ENCODE measurements at places on chromosomes 16 and 17.

GRCh38 chr16:60991886-60992285, 1044.4 kb downstream of the CDH8 start:
- no peak for DNase-seq

GRCh38 chr16:78324649-78325285, 225.3 kb downstream of the WWOX start:
- no peak for DNase-seq

DNA sequence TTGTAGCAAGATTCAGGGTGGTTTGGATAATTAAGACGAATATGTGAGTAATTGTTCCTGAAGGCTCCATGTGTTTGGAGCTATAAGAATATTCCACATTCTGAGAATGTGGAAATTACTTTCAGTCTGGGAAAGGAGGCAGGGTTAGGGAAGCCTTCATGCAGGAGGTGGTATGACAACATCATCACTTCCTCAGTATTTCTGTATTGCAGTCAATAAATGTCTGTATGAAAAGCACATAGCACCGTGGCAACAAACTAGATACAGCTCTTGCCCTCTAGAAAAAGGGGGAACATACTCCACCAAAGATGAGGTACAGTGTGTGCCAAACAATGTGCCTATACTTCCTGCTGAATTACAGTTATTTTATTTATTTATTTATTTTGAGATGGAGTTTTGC, 26.1 kb upstream of the DHRS7B start:
- DNase-seq = no peak

GRCh38 chr17:59746849-59747445, 39.5 kb downstream of the VMP1 start:
- DNase-seq = no peak

- DNase-seq = no peak
Observed at GRCh38 chr16:72658888-72659717, 388.8 kb downstream of the ZFHX3 start.

DNA sequence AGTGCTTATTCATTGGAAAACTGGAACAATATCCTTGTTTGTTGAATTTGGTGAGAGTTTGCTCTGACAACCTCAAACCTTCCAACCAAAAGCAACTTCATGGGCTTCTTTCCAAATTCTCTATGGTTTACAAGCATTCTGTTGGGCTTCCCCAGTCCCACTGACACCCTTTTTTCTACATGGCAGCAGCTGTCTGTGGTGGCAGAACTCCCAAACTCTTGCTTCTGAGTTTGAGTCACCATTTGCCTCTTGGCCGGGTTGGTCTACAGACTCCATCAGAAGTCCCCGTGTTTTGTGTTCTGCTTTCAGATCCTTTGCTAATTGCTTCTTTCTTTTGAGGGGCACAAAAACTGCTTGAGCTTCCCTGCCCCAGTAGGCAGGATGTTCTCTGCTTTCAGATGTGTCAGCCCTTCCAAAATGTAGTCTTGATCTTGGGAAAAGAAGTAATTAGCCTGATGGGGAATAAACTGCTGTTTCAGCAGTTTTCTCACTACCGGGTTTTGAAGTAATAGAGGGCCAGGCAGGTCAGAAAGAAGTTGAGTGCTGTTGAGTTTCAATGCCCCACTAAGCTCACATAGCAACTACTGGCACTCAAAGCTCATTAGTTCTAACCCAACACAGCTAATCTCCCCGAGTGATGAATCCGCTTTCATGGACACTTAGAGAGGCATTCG, 80.7 kb downstream of the HS3ST3A1 start:
- no peak for DNase-seq

DNA sequence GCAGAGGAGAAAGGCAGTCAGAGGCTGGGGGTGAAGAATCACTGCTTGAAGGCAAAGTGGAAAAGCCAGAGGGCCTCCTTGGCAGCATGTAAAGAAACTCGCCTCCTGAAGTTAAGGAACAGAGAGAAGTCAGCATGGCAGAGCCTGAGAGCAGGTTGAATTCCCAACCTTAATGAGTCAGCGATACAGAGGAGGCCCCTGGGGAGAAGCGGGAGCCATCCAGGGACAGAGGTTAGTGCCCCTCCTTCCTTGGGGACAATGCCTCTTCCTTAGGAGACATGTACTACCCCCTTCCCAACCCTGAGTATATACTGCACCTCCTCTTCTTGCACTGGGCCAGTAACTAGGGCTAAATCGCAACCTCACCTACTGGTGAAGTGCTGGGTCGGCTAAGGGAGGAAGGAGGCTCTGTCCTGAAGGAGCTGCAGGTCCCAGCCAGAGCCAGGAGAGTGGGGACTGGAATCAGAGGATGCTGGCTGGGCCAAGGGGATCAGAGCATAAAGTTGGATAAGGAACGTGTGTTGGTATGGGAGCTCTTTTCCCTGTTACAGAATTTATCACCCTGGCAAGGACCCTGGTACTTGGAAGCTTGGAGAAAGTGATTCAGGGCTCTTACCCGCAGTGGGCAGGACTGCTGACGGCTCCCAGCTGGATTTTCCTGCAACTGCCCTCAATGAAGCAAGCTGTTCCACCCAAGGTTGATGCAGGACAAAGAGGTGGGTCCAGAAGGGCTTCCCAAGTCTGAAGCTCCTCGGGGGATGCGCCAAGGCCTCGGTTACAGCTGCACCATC, 5.4 kb upstream of the AANAT start:
- DNase-seq = no peak

- no peak for DNase-seq
Observed at GRCh38 chr16:1940273-1941161, 2.5 kb downstream of the MSRB1 start.

- DNase-seq = no peak
Observed at GRCh38 chr17:43915559-43915958, 8.2 kb upstream of the MPP2 start.

GRCh38 chr17:41967141-41967920, 736 bp downstream of the CNP start:
- peak; percentile 62 for DNase-seq

DNA sequence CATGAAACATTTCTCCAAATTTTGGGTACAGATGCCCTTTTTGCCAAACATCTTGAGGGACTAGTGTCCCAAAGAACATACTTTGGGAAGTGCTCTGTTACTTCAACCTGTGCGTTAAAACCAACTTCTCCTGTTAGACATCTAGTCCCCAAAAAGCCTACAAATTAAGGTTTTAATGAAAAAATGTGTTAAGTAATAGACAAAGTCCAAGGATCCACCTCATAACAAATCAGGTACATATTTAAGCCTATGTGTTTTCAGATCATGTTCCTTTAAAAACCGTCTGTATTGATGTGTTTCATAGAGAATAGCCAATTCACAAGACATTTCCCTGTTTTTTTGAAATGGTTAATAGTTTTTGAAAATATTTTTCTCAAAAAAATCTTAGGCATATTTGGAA, 174.8 kb upstream of the FAM20A start:
- no peak for DNase-seq

DNA sequence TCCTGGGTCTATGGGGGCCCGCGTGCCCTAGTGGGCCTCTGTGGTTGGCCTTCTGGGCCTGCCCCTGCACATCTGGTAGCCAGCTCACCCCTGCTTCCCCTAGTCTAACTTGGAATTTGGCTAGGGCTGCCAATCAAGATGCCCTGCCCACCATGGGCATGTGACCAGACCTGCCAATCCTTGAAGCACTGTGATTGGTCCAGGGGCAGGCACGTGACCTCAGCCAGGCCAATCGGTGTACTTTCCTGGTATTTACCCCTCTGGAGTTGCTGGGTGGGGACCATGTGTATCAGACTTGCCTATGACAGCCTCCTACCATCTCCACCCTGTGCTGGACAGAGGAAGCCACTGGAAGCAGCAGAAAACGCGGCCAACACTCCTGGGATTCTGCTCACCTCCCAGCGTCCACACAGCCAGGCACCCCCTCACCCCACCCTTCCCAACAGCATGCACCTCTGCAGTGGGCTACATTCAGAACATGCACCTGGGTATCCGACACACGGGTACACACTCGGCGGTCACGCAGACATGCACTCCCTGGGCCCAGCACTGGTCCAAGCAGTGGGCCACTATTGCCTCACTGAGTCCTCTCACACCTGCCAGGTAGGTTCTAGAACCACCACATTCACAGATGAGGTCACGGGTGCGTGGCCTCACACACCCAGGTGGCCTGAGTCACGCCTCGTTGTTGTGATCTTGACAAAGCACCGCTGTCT, 96.9 kb downstream of the RBFOX3 start:
- no peak for DNase-seq

GRCh38 chr16:29664091-29664921, 1.3 kb downstream of the SPN start:
- DNase-seq = peak; percentile 72

GRCh38 chr17:44200478-44201155, 933 bp upstream of the ATXN7L3 start:
- no peak for DNase-seq

GRCh38 chr17:70956726-70957125, 787.4 kb downstream of the KCNJ2 start:
- no peak for DNase-seq

GRCh38 chr16:23148513-23149266, 562 bp downstream of the USP31 start:
- peak; percentile 64 for DNase-seq

- DNase-seq = no peak
Observed at GRCh38 chr17:80124351-80124981, 22.5 kb downstream of the EIF4A3 start.

DNA sequence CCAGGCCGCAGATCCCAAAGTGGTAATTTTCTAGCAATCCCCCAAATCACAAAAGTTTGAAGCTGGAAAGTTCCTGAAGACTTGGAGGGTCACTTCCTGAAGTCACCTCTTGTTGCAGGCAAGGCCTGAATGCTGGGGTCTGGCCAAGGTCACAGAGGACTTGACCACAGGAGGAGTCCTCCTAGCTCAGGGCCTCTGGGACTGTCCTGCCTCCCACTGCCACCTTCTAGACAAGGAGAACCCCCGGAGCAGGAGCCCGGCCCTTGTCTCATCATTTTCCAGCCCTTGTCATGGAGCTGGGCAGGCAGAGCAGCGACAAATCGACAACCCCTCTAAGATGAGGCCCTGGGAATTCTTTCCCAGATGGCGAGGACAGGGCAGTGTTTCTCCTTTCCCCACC, 330 bp downstream of the CDH16 start:
- DNase-seq = no peak

DNA sequence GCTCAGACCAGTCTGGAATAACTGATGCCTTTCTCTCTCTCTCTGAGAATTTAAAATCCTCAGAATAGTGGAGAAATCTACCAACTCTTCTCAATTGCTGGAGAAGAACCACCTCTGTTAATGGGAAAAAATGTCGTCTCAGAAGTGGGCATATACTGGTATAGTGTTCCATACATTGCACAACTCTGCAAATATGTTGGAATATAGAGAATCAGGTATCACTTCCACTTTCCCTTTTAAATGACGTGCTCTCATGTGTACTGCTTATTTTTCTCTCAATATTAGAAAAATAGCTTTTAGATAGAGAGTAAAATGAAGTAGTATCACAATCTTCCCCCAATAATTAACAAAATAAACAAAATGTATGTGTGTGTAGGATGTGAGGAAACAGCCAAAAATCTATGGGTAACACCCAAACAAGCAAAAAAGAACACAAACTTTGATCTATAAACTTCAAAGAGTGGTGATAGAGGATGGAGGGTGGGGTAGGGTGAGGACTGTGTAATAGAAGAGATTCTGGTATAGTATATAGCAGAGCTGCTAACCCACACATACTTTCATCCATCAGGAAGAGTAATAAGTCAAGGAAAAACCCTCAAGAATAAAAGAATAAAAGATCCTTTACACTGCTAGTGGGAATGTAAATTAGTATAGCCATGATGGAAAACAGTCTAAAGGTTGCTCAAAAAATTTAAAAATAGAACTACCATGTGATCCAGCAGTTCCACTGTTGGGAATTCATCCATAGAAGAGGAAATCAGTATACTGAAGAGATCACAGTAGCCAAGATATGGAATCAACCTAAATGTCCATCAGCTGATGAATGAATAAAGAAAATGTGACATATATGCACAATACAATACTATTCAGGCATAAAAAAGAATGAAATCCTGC, 46.9 kb downstream of the NFATC3 start:
- no peak for DNase-seq

GRCh38 chr16:57502048-57502775, 15.9 kb upstream of the DOK4 start:
- no peak for DNase-seq

GRCh38 chr17:71460943-71461342, 659.9 kb upstream of the SOX9 start:
- DNase-seq = no peak

DNA sequence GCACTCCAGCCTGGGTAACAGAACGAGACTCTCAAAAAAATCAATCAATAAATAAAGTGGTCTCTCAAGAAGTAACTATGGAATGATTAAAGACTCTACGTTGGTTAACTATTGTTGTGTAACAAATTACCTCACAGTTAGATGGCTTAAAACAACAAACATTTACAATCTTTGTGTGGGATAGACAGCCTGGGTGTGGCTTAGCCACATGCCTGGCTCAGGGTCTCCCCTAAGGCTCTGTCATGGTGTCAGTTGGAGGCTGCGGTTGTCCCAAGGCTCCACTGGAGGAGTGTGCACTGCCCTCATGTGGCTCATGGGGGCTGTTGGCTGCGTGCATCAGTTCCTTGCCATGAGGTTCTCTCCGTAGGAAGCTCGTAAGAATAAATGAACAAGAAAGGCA, 294.5 kb downstream of the SNX29 start:
- no peak for DNase-seq

DNA sequence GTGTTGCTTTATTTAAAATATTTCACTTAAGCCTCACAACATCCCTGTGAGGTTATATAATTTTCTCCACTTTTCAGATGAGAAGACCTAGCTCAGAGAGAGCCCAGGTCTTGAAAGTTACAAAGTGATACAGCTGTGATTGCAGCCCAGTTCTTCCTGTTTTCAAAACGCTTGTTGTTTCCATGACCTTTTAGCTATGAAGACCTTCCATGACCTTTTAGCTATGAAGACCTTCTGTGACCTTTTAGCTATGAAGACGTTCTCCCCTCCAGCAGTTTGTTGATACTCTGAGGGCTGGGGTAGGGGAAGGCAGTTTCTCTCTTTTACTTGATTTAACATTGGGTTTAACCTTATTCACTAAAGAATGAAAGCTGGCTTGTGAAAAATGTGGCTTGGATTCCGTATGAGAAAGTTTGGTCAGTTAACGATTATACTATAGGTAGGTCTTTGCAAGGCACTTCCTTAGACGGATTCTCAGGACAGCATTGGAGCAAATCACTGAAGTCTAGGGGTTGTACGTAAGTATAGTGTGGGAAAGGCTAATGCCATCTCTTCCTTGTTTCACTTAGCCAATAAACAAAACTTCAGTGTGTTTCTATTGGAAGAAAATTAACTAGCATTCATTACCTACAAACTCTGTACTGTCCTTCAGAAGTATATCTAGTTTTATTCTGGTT, 20.7 kb downstream of the PHKB start:
- no peak for DNase-seq

GRCh38 chr17:63534816-63535455, 11.8 kb downstream of the KCNH6 start:
- DNase-seq = no peak

DNA sequence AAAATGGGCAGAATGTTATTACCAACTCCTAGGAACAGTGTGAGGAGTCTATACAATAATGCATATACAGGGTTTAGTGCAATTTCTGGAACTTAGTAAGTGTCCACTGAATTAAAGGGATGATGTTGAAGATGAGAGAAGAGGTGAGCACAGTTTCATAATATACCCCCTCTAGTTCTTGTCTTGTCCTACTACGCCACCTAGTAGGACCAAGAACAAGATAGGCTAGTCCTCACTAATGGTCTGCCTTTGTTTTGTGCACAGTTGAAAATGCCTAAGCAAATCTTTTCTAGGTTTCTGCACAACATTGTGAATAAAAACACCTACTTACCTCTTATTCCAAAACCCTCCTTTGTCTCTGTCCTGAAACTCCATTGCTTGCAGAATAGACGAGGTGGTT, 670.2 kb downstream of the CDH8 start:
- no peak for DNase-seq

Data from activated CD4-positive, alpha-beta T cell treated with anti-CD3 and anti-CD28 coated beads for 48 hours (primary cell).